ENCODE measurements at places on chromosomes 12 and 14.

DNA sequence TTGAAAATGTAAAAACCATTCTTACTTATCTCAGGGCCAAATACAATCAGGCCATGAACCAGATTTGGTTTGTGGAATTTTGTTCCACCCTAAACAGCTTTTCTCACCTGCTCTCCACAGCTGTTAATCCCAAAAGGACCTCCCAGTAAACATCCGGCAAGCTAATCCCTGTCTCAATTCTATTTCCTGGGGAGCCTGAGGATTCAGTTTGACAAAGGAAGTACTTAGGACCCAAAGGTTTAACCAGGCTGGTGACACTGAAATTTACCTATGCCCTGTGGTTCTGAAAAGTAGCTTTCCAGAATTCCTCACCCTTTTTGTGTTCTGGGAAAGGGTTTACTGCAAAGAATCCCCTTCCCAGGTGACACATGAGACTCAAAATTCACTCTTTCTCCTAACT, 15.0 kb downstream of the CAPZA3 start:
- no peak for DNase-seq

DNA sequence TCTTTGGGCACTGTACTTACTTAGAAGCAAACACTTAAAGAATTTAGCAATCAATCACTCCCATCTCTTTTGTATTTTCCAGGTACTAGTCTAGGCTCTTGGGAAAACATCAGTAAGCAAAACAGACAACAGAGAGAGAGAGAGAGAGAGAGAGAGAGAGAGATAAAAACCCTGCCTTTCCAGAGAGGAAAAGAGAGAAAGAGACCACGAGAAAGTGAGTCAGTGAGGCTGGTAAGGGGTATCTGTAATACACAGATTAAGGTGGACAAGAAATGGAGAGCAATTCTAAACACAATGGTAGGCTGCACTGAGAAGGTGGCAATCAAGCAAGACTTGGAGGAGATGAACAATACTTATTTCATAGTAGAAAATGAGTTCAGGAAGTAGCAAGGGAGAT, 119.9 kb upstream of the OVCH1 start:
- no peak for DNase-seq

DNA sequence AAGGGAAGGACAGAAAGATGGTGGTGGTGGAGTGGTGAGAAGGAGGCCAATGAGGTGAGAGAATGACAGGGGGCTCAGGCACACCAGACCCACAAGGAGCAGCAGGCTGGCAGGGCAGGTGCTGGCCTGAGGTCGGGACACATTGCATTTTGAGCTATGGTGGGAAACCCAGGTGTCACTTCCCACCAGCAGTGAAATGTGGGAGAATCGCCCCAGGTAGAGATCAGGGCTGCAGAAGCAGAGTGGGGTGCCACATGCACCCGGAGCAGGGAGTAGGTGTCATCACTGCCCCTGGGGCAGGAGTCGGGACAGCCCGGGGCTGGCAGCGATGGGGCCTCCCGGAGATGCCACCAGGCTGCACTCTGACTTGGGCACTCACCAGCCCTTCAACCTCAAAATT, 315.8 kb downstream of the BCL11B start:
- DNase-seq = no peak

GRCh38 chr12:119725523-119725922, 57.6 kb downstream of the PRKAB1 start:
- no peak for DNase-seq

GRCh38 chr14:68639000-68639757, 153.7 kb downstream of the ZFP36L1 start:
- no peak for DNase-seq

- no peak for DNase-seq
Observed at GRCh38 chr12:57637364-57637763, 4.4 kb upstream of the B4GALNT1 start.

DNA sequence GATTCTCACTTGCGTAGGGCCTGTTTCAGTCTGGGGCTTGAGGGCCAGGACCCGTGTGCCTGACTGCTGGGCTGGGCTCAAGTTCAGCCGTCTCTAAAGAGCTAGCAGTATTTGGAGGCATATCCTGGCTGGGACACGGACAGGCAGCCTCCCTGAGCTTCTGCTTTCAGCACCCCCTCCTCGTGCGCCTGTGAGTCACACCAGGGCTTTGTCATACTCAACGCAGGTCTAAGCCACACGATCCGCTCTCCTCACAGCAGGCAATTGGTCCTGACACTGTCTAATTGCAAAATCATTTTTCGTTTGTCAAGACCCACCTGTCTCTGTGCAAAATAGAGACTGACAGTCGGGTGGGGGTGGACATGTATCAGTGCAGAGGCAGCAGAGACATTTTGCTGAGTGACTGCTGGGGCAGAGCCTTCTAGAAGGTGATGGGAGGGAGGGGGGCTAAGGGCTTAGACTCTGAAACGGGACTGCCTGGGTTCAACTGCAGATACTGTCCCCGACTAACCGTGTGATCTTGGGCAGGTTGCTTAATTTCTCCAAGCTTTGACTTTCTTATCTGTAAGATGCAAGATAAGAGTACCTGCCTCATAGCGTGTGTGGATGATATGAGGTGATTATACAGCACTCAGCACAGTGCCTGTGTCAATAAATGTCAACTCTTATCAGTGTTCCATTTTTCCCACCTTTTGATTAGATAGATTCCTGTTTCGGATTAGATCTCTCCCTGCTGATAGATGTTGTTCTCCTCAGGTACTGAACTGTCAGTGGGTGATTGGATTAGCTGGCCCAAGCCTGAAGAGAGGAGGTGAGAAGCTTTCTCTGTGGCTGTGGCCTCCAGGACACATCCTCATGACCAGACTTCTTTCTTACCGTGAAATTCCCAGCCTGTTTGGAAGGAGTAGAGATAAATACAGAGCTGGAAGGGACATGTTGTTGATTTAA, 53.1 kb downstream of the KCNA1 start:
- DNase-seq = no peak

GRCh38 chr12:99111600-99111999, 466.5 kb downstream of the APAF1 start:
- no peak for DNase-seq
